ENCODE measurements at places on chromosomes 13 and 19.

GRCh38 chr19:35851213-35852028 lies 883 bp downstream of the NPHS1 start:
- DNase-seq: no peak

DNA sequence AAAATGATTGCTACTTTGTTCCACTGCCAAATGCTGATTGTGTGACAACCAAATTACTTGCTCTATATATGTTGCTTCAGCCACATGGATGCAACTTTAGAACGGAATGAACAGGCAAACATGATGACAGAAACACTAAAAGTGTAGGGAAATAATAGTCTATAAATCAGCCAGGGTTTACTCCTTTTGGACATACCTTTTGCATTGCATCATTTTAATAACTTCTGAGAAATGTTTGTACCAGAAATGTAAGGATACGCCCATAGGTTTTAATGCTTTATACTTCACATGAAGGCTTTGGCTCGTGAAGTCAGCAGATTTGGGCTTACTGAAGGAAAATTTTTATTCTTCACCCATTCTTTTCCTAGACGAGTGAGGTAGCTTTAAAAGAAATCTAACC lies 141.0 kb downstream of the POSTN start:
- no peak for DNase-seq

DNA sequence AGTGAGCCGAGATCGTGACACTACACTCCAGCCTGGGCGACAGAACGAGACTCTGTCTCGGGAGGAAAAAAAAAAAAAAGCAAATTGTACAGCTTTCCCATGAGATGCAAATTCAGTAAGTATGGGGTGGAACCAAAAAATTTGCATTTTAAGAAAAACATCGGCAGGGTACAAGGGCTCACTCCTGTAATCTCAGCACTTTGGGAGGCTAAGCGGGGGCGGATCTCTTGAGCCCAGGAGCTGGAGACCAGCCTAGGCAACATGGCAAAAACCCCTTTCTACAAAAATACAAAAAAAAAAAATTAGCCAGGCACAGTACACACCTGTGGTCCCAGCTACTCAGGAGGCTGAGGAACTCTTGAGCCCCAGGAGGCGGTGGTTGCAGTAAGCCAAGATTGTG lies 91.2 kb downstream of the ELF1 start:
- no peak for DNase-seq

DNA sequence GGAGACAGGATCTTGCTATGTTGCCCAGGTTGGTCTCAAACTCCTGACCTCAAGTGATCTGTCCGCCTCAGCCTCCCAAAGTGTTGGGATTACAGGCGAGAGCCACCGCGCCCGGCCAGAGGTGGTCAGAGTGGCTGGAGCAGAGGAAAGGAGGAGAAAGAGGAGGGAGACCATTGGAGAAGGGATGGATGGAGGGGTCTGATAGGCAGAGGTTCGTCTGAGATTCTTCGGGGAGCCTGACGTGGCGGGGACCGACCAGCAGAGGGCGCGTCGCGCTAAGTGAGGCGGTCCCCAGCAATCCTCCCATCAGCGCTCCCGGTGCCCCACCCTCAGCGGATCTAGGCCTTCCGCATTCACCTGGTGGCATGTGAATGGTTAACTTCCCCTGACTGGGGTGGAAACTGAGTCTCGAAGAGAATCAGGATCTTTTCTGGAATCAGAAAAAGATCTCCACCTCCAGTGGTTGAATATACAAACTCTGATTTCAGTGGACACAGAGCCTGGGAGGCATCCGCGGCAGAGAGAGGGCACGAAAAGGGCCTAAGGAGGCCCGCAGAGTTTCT lies 8.8 kb downstream of the GTPBP3 start:
- DNase-seq: no peak

DNA sequence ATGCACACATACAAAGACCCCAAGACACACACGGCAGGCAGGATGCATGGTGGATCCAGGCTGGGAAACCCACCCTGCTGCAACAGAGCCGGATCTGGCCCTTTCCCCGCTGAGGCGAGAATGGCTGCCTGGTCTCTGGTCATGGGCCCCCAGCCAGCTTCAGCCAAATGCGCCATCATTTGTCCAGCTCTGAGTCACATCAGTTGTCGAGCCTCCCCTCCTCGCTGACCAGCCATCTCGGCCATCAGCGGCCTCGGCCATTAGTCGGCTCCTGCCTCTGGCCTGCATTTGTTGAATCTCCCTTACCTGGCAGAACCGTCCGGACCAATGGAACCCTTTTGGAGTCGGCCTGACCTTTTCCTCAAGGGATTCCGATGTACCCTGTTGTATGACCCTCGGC lies 38.5 kb upstream of the POU2F2 start:
- no peak for DNase-seq

- DNase-seq: no peak
Measured at GRCh38 chr13:99380921-99381645, 73.9 kb upstream of the GPR183 start.

- DNase-seq: no peak
Measured at GRCh38 chr13:91661692-91662490, 263.5 kb downstream of the GPC5 start.

- DNase-seq: no peak
Measured at GRCh38 chr13:36362251-36362650, 16.1 kb upstream of the SPART start.

DNA sequence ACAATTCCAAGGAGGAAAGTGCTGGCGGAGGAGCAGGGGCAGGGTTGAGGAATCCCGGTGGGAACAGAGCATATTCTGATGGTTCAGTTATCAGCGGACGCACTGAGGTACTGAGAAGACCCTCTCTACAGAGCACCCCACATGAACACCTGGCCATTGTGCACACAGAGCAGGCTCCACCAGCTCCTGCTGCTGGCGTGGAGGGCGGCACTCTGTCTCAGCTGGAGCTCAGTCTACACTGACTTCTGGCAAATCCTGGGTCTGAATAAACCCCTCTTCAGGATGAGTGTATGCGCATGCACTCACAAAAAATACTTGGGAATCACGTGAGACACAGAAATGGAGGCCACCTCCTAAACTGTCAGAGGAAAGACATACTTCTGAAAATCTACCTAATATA lies 114.4 kb upstream of the IRS2 start:
- DNase-seq: no peak

- no peak for DNase-seq
Measured at GRCh38 chr13:43537124-43537523, 249.6 kb downstream of the ENOX1 start.

DNA sequence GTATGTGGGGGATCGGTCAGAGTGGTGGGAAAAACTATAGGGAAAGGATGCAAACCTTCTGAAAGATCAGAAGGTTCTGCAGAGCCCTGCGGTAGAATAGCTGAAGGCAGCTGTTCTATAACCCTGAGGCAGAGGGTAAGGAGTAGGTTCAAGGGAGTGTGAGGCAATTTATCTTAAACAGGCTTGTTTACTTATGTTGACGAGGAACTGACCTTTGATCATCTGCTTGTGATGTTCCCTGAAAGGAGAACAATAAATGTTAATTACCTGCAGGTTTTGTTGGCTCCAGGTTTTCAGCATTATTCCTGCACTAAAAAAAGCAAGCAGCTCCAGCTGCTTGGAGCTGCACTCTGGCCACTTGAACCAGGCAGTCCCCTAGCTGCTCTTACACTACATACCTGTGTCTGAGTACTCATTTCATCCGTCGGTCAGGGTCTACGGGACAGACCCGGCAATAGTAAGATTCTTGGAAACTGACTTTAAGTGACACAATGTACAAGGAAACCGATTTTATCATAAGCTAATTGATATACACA lies 202.1 kb downstream of the TBC1D4 start:
- no peak for DNase-seq

GRCh38 chr13:100536643-100537180 lies 51.9 kb downstream of the GGACT start:
- DNase-seq: no peak

GRCh38 chr19:55206664-55207500 lies 2.4 kb downstream of the PTPRH start:
- no peak for DNase-seq

- DNase-seq: no peak
Measured at GRCh38 chr19:49862391-49863253, 4.8 kb downstream of the PNKP start.

DNA sequence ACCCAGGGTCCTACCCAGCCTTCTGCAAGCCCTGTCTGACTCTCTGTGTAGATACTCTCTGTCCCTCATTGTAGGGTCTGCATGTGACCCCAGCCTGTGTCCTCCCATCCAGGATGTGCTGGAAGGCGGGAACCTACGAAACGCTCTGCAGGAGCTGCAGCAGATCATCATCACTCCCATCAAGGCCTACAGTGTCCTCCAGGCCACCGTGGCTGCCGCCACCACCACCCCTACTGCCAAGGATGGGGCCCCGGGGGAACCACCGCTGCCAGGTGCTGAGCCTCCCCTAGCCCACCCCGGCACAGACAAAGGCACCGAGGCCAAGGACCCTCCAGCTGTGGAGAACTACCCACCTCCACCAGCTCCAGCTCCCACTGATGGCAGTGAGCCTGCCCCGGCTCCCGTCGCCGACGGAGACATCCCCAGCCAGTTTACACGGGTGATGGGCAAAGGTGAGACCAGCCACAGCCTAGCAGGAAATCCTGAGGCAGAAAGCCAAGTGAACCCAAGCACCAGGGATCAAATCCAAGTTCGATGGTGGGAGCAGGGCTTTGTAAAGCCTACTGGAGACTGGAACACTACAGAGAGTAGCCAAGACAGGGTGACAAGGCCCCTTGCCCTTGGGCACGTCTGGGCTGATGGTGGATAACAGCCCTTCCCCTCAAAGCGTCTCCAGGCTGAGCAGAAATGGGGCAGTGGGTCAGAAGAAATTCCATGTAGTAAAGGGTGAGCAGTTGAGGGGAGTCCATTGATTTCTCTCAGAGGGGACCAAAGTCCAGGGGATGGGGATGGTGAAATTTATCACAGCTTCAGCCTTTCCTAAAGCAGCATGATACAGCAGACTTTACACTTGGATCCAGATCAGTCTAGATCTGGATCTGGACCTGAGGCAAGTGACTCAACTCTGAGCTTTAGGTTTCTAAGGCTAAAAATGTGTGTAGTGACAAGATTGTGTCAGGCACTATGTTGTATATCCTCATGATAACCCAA lies 13.2 kb downstream of the PAF1 start:
- no peak for DNase-seq

- no peak for DNase-seq
Measured at GRCh38 chr19:4208385-4209094, 20.8 kb upstream of the EBI3 start.

- peak; percentile 67 for DNase-seq
Measured at GRCh38 chr19:6021878-6022569, 44.1 kb upstream of the RANBP3 start.

DNA sequence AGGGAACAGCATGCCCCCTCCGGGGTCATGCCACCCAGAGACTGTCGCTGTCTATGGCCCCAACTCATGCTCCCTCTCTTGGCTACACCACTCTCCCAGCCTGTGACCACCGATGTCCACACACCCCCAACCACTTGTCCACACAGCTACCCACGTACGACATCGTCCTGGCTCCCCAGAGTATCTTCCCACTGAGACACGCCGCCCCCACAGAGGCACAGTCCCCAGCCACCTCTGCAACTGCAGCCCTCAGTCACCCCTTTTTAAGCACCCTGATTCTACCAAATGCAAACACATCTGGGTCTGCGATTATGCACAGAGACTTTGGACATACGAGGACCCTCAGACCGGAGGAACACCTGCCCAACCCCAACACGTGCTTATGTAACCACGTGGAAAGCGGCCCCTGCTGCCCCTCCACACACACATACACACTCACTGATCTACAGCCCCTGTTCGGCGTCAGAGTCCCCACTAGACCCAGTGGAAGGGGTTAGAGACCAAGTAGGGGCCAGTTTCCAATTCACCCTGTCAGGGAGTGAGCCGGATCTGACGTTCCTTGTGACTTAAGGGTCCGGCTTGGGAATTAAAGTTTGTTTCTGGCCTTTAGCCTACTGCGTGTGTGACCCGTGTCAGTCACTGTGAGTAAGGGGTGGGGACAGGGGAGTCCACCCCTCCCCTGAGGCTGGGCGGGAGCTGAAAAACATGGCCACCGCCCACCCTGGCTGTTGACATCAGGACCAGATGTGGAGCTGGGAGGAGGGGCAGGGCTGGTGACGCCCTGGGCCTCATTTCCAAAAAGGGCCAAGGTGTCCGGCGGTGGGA lies 11.9 kb upstream of the AXL start:
- peak; percentile 58 for DNase-seq

DNA sequence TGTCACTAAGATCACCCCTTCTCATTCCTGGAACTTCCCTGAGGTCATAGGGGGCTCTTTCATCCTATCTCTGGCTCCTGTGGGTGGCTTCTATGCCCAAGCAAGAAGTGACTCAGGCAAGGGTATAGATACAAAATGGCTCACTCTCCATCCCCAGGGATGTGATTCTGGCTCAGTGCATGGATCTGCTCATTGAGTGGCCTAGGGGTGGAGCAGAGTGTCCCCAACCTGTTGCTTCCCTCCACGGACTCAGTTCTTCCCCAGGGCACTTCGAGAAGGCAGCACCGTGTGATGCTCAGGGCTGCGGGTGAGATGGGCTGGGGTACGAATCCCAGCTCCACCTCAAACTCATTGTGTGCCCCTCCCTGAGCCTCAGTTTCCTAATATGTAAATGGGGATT lies 136.4 kb downstream of the PTPRS start:
- DNase-seq: no peak

DNA sequence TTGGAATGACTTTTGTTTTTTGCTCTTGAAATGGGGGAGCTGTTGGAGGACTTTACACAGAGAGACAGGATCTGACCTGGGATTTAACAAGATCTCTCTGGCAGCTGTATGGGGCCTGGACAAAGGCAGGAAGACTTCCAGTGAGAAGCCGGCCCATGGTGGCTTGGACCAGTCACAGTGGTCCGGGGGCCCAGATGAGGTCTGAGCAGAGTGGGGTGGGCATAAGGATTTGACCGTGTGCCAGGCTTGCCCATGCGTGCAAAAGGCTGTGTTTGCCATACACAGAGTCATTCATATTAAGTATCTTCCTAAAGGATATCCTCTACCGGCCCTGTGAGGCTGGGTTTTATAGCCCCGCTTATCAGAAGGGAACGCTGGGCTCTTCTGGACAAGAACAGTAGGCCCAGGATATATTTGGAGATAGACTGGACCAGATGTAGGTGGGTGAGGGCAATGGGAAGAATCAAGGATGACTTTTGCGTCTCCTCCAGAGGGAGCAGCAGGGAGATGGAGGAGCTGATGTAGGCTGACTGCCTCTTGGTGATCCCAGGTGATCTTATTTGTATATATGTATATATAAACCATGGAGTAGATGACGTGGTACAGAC lies 4.1 kb downstream of the SPACA6 start:
- no peak for DNase-seq

GRCh38 chr13:43986421-43986981 lies 106.8 kb downstream of the LACC1 start:
- DNase-seq: no peak

All from forelimb muscle (tissue), 1 donor.